ENCODE measurements at places on chromosomes 3 and 15.

DNA sequence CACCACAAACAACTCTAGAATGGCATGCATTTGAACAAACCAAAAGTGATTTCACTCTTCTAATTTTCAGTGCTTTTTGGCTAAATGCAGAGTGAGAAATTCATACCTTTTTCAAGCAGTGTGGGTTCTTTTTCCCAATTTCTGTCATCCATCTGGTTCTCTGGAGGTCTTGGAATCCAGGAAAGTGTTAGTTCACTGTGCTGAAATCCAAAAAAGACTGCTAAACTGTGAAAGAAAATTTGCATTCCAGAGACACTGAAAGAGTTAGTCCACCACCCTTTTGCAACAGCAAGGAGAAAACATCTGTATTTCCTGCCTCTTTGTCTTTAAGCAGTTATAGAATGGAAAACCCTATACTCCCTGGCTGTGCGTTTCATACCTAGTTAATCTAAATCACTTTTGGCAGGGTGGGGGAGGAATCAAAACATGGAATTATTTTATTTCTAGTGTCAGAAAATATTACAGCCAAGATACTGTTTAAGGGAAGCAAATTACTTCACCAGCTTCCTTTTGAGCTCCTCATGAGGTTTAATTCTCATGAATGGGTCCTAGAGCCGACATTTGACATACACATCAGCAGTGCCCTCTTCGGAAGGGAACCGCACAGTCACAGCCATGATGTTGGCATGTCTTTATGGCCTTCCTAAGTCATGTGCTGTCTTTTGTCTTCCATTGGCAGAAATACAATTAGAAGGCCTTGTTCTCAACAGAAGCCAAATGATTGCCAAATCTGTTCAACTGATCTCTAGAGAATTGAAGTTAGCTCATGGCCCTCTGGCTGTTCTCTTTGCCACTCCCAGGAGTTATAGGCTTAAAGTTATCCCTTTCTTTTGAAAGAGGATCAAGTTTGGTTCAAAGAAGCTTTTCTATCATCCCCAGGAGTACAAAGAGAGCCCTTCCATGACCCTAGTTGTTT, 317.7 kb upstream of the TPRG1 start:
- DNase-seq, result no peak

DNA sequence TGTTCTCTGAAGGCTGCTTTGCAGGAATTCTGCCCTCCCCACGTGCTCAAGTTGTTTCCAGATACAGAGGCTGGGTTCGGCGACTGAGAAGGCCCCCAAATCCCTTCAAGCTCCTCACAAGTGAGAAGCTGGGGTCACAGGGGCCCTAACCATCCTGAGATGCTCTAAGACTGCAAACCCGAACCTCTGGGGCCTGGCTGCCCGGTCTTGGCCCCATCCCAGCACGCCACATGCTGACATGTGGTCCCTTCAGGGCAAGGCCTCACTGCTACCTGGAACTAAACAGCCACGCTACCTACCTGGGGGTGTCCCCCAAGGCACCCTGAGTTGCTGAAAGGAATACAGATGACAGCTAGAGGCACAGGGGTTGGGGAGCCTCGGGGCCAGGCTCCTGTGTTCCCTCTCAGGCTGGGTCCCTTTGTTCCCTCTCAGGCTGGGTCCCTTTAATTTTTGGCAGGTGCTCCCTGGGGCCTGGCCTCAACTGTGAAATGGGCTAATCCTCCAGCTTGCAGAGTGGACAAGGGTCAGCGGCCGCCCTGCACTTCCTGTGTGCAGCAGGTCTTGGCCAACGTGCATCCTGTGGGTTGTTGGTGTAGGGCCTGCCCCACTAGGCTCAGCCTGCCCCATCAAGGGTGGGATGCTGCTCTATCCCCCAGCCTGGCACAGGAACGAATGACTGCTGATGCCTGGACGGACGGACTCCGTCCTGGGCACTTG, 32.5 kb downstream of the KLHL25 start:
- no peak for DNase-seq

DNA sequence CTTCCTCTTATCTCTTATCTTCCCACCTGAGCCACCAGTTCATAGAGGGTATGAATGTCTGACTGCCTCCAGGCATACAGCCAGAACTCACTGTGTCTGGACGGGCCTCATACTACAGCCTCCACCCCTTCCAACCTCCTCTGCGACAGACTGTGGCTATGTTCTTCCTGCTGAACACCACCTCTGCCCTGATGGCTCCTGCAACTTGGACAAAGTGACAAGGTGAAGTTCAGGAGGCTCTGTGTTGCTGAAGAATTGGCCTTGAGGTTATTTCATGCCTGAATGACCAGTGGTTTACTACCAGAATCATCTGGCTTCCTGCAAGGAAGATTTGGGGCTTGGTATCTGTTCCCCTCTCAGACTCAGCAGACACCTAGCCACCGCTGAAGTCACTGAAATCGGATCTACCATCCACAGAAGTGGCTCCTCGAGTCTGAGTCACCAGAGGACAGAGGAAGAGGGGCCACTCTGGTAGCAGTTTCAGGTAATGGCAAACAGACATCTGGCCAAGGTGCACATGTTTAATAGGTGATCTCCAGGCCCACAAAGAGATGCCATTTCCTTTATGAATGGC, 14.2 kb upstream of the ULK3 start:
- DNase-seq, result no peak

DNA sequence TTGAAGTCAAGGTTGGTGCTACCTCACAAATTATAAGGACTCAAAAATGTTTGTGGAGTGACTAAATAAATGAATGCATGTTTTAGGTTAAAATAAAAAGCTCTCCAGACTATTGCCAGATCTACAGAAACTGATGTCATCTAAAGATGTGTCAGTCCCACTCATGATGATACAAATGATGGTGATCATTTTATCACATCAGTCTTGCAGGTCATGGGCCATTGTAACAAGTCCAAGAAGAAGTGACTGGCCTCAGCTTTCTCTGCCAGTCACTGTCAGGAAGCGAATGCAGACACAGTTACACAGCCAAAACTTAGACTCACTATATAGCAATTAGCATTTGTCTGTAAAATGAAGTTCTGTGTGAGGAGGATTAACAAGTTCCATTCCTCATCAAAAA, 18.5 kb downstream of the ATP8B4 start:
- DNase-seq, result peak; percentile 57

DNA sequence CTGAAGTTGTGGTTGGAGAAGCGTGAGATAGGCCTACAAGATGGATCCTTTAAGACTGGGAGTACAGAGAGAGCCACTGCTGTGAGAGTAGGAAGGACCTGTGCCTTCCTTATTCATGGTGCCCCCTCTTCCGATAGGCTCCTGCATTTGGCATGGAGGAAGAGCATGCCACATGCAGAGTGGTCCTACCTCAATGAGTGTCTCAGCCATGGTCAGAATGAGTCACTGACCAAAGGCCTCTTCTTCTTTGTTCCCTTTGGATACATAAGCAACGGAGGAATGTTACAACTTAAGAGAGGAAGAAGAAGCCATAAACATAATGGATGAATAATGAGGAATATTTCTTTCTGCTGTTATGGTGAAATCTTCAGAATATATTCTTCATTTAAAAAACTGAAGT, 681.2 kb upstream of the GRM7 start:
- DNase-seq, result no peak

DNA sequence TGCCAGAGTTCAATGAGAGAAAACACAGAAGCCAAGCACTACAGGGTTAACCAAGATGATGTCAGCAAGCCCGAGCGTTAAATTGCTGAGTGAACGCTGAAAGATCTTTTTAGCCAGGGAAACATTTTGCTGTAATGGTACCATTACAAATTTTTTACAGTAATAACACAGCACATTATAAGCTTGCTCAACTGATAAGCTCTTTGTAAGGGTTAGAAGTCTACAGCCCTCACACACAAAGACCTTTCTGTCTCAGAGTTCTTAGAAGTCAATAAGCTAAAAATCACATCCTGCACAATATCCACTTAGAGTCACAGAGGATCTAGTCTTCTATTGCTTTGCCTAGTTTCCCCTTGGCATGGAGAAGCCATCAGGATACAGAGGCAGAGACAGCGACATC, 29.9 kb downstream of the CHSY1 start:
- DNase-seq, result no peak

DNA sequence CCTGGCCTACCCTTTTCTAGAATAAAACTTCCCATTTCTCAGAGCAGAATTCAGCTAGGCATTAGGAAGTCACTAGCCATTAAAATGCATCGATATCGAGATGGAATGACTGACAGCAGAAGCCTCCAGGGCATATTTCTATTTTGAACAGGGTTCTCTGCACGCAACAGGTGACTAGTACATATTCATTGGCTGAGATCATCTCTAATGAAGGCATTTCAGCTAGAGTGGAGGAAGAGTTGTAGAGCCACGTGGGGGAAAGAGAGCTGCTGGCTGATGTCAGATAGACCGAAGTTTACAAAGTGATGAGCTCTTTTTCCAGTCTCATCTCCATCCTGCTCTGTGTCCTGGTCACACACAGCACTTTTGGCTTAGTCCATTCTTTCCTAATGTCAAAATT, 7.5 kb downstream of the TMEM40 start:
- no peak for DNase-seq

- DNase-seq, result no peak
Observed at GRCh38 chr3:55708242-55708641, 221.1 kb upstream of the WNT5A start.

DNA sequence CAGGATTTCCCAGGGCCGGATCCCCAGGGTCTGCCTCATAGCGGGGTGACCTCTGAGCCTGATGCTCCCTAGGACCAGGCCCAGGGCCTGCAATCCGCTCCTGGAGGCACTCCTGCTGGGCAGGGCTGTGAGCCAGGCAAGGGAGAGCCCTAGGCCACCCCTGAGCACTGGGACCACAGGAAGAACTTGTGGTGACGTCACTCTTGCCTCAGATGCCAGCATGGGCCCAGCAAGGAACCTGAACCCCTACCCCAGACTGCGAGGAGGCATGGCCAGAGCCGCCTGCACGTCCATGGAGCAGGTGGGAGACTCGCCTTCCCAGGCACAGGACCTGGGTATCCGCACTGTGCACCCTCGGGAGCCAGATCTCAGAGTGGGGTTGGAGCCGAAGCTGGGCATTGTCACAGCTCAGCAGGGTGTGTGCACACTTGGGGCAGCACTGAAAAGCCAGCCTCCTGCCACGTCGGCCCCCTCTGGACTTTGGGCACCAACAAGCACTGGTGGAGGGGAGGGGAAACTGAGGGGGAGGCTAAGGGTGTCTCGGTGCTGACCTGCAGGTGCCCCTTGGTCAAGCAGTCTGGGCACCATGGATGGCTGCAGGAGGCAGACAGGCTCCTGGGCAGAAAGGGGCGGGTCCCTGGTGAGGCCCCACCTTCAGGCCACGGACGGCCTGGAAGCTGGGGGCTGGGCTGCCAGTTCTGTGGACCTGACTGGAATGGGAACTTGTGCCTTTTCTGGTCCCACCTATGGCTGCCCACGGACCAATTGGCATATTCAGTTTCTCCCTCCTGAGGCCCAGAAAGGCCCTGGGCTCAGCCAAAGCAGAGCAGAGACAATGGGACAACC, 49.3 kb downstream of the SLC6A20 start:
- DNase-seq, result no peak

DNA sequence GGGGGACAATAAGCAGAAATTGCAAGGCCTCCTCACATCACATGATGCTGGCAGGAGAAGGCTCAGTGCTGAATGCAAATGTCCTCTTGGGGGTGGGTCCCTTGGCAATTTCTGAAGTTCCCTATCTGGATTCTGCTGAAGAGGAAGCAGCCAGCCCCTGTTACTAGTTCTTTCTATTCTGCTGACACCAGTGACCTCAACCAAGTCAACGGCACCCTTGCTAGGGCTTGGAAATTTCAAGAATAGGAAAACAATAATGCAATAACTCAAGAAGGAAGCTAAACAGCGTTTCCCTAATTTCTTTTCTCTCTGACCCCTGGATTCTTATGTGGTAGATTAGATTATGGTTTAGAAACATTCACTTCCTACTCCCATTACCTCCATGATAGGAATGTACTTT, 46.2 kb upstream of the FOXP1 start:
- peak; percentile 92 for DNase-seq

DNA sequence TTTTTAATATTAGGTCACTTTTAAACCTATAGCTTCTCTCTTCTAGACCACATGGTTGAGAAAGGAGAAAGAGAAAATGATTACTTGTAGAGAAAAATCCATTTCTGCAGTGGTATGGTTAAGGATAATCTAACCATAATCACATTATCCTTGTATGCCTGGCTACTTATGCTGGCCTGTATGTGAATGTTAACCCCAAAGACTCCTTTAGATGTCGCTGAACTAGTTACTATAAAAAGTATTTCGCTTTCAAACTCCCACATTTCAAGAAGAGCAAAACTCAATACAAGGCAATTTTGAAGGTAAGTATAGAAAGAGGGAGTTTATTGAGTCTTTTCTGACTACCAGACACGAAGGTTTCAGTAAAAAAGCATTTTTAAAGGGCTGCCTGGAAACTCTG, 2.2 kb downstream of the KCTD6 start:
- DNase-seq, result no peak

GRCh38 chr3:71903936-71904335, 119.0 kb upstream of the PROK2 start:
- DNase-seq, result peak; percentile 33

- DNase-seq, result no peak
Observed at GRCh38 chr15:39172380-39173281, 408.2 kb upstream of the THBS1 start.

DNA sequence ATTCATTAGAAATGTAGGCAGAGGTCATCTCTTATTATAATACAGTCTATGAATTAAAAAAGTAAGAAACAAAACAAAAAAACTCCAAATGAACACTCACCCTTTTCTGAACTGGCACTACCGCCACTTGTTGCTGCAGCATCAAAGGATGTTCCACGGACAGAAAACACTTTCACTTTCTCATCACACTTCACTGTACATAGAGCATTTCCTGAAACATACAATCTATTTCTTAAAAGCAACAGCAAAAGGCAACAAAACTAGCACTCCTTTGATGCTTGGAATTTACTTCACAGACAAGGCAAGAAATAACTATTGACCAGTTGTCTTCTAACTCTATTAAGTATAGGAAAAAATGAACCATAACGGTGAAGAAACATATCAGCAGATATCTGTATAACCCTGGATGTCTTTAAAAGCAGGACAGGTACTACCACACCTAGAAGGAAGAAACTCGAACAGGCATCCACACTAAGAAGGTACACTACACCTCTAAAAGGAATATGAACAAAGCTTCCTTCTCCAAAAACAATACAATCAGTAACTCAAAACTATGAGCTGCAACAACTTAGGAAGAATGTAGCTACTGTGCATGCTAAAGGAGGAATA, 24.9 kb downstream of the ETFA start:
- DNase-seq, result peak; percentile 28

Measured in inflammatory macrophage treated with lipopolysaccharide for 4 hours (primary cell).